ENCODE measurements at places on chromosomes 1 and 21.

- DNase-seq = no peak
Measured at GRCh38 chr1:74199504-74199903, 1.5 kb downstream of the FPGT start.

DNA sequence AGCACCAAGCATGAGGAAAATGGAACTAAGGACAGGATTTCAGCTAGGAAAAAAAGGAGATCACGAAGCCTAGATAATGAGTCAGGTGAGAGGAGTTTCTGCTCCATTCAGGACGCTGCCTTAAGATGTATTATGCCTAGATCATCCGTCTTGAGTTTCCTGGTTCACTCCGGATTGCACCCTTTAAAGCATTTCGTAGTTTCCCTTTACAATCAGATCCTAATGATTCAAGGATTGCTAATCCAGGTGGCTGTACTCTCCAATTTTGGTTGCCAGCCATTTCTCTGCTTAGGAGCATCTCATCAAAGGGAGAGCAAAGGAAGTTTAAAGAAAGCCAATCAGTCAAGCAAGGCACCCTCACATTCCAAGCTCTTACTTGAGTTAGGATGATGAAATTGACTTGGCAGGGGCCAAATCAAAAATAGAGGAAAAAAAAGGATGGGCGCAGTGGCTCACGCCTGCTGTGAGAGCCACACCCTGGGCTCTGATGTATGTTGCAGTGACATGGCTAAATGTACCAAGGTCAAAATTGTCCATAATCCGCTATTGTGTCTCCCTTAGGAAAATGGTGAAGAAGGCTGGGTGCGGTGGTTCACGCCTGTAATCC is 156.9 kb upstream of the SOD1 start:
- no peak for DNase-seq

GRCh38 chr21:17427157-17427556 is 85.7 kb upstream of the CXADR start:
- DNase-seq = no peak

- DNase-seq = no peak
Measured at GRCh38 chr1:202133496-202133895, 10.8 kb downstream of the GPR37L1 start.

GRCh38 chr1:65020774-65021173 is 54.4 kb upstream of the JAK1 start:
- no peak for DNase-seq

GRCh38 chr1:30476476-30476875 is 246.9 kb downstream of the MATN1 start:
- DNase-seq = no peak

DNA sequence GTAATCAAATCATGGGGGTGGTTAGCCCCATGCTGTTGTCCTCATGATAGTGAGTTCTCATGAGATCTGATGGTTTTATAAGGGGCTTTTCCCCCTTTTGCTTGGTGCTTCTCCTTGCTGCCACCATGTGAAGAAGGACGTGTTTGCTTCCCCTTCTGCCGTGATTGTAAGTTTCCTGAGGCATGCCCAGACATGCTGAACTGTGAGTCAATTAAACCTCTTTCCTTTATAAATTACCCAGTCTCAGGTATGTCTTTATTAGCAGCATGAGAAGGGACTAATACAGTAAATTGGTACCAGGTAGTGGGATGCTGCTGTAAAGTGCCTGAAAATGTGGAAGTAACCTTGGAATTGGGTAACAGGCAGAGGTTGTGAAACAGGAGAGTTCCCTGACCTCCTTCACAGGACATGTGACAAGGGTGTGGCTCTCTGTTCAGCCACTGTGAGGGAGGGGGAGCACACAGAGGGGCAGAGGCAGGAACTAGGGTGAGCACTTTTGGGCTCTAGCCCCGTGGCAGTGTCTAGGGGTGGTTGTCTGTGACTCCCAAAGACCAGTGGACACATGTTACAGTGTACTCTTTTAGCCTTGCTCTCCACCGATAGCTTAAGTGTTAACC is 105.3 kb downstream of the BACH1 start:
- DNase-seq = no peak

DNA sequence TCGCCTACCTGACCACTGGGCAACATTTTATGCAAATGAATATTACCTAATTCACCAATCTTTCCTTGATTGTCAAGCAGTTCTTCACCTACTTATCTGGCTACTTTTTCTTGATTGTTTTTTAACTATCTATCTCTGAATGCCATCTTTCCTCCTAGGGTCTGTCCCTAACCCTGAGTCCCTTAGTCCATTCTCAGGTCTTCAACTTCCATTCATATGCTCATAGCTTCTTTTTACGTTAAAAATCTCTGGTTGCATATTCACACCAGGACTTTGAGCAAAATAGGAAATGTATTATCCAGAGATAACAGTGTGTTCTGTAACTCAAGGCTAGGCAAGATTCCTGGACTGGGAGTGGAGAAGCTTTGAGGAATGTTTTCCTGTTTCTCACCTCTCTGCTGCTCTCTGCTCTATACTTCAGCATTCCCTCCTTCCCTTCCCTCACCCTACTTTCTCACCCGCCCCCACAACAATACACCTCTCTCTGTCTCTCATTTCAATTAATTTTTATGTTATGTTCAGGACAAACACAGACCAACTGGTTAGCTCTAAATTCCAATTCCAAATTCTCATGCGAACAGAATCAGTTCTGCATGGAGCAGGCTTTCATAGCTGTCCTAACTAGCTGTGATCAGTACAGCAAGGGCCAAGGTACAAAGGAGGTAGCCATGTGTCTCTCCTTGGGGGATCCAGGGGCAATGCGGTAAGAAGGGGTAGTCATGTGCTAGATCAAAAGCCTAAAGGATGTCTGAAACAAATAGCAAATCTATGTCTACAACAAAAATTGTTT is 278.4 kb downstream of the USH2A start:
- DNase-seq = no peak

DNA sequence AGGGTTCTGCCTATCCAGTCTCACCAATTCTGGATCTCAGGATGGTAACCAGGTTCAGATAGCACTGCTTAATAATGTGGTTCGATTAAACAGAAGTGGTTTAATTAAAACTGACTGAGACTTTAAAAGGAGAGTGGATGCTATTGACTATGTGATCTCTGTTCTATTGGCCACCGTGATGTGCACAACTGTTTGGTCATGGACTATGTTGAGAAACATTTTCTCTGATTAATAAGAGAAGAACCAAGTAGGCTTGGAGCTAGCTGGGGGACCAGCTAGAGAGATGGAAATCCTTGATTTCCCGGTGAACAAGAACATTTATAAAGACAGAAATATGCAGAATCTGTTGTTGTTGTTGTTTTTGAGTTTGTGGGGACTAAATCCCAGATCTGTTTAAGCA is 36.5 kb downstream of the DPT start:
- DNase-seq = no peak
